ENCODE measurements at places on chromosomes 1 and 21.

DNA sequence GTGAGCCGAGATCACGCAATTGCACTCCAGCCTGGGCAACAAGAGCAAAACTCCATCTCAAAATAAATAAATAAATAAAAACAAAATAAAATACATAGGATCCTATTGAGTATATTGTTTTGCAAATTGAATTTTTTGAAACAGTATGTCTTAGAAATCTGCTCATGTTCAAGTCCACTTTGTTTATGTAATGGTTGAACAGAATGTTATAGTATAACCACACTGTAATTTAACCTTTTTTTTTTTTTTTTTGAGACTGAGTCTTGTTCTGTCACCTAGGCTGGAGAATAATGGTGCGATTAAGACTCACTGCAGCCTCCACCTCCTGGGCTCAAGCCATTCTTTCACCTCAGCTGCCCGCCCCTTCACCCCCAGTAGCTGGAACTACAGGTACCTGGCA, 31.4 kb downstream of the PARK7 start:
- no peak for DNase-seq

- DNase-seq = no peak
These were observed 98.9 kb upstream of the COL6A1 start for GRCh38 chr21:45882645-45883044.

DNA sequence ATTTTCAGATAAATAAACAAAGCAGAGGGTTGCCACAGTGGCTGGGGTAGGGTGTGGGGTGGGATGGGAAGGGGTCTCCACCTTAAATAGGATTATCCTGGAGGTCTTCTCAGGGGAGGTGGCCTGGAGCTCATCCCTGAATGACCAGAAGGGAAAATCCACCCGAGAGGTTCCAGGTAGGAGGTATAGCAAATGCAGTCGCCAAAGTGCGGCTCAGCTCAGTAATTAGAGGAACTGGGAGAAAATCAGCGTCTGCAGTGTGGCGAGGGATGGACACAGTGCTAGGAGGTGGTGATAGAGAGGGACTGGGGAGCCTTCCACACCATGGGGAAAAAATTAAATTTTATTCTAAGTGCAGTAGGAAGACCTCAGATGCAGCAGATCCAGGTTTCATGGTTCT, 584.5 kb downstream of the MATN1 start:
- DNase-seq = no peak

GRCh38 chr1:147225193-147225730, at the start of gene FMO5:
FMO5 (minus strand) TSS chr1:147225339; CDS start chr1:147225029, 310 bp downstream.
- peak; percentile 29 for DNase-seq

Measured in stimulated activated CD8-positive, alpha-beta memory T cell treated with anti-CD3 and anti-CD28 coated beads, Interleukin-7, amount 100 ng/mL, for 4 hours (primary cell).